Stimulated activated CD4-positive, alpha-beta T cell treated with anti-CD3 and anti-CD28 coated beads, TNF-alpha, amount 100 ng/mL, for 48 hours (primary cell): ENCODE measurements at places on chromosomes 12 and 14.

DNA sequence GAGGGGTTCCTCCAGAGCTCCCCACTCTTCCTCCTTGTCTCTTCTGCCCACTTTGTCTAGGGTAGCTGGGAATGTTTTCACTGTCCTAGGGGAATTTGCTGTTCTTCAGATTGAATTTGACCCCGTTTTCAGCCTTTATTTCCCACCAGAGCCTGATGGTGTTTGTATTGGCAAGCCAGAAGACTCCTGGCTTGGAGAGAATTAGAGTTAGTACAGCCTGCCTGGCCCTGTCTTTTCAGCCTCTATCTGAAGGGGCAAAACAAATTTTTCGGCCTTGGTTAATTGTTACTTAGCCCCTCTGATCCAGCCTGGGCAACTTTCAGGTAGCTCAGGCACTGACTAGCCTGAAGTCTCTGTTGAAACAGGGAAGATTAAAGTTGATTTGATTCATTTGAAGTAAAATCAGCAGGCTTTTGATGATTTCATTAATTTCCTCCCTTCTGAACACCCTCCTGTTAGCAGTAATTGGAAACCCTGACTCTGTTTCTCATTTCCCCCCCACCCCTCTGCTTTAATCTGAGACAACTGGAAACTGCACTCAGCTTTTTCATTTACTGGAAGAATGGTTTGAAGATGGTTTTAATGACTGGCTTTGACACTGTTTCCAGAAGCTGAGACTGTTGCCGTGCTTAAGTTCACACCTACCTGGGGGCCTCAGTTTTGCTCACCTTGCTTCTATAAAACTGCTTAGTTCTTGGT lies 63.3 kb downstream of the SUSD6 start:
- DNase-seq, result no peak

- no peak for DNase-seq
These were observed 4.0 kb upstream of the SLC22A17 start for GRCh38 chr14:23356662-23357061.

DNA sequence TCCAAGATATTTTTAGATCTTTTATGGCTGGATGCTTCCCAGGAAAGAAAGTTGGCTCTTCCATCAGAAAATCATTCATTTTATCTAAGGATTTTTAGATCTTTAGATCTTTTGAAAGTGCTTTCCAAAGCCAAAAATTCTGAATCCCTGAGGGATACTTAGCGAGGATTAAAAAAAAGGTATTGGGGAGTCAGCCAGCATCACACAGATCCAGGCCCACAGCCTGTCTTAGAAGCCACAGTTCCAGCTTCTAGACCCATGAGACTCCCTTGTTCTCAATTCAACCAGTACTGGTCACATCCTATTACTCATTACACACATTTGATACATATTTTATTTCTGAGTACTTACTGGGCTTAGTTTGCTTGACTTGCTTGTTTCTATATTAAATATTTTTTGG lies 49.9 kb downstream of the TSPAN8 start:
- DNase-seq, result no peak

DNA sequence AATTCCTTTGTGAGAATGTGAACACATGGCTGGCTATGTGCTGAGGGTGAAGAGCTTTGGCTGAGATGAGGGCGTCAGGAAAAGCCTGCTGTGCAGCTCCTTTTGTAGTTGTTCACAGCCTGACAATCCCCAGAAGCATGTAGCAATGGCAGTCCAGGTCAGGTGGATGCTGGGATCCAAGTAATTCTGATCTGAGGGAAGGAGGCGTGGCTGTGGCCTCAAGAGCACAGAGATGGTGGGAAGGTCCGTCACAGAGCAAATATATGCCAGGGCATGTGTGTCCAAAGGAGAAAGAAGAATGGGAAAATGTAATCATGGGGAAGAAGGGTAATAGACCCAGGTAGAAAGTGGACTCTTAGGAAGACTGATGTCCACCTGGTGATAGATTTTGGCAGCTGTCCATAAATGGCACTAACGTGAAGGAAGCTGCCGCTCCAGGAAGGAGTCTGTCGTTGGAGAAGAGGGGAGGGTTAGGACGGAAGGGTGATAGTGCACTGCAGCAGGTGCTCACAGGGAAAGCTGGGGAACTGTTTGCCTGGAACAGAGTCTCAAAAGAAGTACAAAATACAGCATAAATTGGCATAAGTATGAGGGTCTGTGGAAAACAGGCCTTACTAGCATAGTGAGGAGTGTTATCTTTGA lies 13.8 kb downstream of the MGST1 start:
- no peak for DNase-seq

DNA sequence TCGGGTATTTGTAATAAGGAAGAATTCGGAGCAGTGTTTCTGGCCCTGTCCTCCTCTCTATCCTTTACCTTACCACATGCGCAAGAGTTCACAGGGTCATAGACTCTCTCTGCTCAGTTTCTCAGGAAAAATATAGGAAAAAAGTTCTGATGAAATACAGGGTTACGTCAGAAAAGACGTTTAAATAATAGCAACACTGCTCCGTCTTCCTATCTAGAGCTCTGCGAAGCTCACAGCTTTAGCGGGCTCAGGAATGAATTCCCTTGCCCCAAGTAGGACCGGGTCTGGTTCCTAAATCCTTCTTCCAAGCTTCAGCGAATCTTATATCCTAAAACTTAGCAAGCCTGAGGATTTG lies 365 bp downstream of the CCDC59 start:
- no peak for DNase-seq

GRCh38 chr12:131882804-131883520 lies 11.5 kb upstream of the ULK1 start:
- DNase-seq, result no peak

GRCh38 chr12:78096909-78097597 lies 266.4 kb downstream of the NAV3 start:
- no peak for DNase-seq

- DNase-seq, result no peak
These were observed 34.1 kb downstream of the ITGA7 start for GRCh38 chr12:55673638-55674037.

- DNase-seq, result no peak
These were observed 726.8 kb downstream of the VRK1 start for GRCh38 chr14:97523936-97524335.

- peak; percentile 8 for DNase-seq
These were observed 35.7 kb upstream of the ATP2A2 start for GRCh38 chr12:110245369-110245772.

DNA sequence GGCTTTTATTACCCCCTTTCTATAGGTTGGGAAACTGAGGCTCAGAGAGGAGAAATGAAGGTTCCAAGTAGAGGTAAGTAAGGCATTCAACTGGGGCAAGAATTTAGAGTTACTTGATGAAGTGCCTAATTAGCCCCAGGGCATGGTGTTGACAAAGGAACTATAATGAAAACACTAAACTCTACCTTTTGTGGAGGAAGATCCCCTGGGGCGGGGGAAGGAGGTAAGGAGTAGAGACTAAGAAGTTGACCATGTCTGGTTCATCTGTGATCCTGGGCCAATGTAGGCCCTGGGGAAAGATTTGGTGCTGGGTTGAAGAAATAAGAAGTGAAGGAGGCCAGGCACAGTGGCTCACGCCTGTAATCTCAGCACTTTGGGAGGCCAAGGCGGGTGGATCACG lies 16.2 kb upstream of the COX6A1 start:
- DNase-seq, result no peak

DNA sequence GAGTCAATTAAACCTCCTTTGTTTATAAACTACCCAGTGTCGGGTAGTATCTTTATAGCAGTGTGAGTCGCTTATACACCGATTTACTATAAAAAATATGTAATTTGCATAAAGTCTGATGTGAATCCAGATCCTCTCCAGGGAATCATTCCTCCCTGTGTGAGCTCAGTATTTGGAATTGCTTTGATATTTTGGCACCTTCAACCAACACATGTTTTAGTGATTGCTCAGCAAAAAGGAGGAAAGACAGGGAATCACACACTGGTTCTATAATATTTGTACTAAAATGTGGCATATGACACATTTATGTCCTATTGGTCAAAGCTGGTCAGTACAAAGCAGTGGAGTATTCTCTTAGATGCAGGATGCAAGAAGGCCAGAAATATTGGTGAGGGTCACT lies 703.9 kb upstream of the ATXN7L3B start:
- DNase-seq, result no peak

- DNase-seq, result no peak
These were observed 69.0 kb downstream of the ITPK1 start for GRCh38 chr14:93046705-93047050.
